ENCODE measurements at places on chromosomes 16 and 17.

DNA sequence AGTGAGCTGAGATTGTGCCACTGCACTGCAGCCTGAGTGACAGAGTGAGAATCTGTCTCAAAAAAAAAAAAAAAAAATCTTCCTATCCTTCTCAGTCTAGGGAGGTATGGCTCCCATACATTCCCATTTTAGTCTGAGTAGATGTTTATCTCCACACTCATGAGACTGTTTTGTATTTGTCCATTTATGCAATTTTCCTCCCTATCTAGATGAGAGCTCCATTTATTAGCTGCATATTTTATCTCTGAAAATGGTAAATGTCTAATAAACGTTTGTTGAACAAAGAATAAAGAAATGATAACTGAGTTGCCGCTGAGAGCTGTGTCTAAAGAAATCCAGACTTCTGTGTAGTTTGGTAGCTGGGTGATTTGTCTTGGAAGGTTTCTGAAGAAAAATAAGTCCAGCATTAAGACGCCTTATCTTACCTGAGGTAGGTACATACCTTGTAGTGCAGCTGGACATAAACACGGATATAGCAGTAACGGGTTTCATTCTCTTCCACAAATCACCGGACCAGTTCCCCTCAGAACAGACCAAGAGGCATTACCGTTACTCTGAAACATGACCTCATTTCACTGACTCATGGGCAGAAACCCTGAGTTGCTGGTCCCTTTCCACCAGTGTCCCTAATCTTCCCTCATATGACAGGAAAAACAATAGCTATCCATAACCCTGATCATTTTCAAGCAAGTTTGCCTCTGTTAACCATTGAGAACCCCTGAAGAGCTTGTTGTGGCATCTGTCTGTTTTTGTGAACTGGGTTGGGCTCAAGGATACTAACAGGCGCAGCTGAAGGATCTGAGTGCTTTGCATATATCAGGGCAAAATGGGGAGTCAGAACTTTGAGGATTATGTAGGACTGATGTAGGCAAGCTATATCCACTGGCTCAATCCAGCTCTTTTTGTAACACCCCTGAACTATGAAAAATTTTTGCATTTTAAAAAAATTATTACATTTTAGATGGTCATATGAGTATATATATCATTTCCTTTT, 177.4 kb upstream of the XYLT1 start:
- H3K4me1 ChIP-seq: no peaks in the 10 kb centered on the region
- DNase-seq: no peak
- no peaks in the 10 kb centered on the region for H3K27me3 ChIP-seq
- no peaks in the 10 kb centered on the region for H3K36me3 ChIP-seq
- H3K4me3 ChIP-seq: no peak overlapping the region

- H3K36me3 ChIP-seq: no peaks in the 10 kb centered on the region
- no peaks in the 10 kb centered on the region for H3K4me1 ChIP-seq
- H3K4me3 ChIP-seq: no peak overlapping the region
Observed at GRCh38 chr16:12002447-12003006, 26.0 kb downstream of the SNX29 start.

DNA sequence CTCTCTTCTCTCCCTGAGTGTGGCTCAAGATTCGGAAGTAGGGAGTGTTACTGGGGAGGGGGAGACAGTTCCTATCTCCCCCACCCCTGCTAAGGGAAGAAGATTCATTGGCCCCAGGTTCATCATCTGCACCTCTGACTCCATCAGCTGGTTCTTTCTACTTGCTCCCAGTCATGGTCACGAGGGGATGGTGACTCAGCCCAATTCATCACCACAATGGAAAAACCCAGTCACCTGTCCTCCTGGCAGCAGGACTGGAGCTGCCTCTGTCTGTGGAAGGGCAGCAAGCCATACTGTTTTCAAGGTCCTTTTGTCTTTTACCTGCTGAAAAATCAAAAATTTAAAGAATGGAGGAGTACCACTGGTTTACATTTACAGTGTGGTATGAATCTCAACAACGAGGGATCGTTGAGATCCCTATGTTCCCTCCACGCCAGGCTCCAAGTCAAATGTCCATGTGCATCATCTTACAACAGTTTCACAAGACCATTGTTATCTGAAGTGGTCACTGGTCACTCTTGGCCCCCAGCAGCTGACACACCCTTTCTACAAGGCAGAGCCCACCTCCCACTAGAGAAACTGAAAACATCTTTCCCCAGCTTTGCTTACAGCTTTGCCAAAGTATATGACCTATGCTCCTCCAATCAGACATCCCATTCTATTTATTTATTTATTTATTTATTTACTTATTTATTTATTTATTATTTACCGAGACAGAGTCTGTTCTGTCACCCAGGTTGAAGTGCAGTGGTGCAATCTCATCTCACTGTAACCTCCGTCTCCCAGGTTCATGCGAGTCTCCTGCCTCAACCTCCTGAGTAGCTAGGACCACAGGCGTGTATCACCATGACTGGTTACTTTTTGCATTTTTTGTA, 40.4 kb upstream of the NDRG4 start:
- peaks cover 3% of the 10 kb centered on the region for H3K4me1 ChIP-seq
- H3K4me3 ChIP-seq: no peak overlapping the region
- H3K36me3 ChIP-seq: no peaks in the 10 kb centered on the region
- DNase-seq: no peak

DNA sequence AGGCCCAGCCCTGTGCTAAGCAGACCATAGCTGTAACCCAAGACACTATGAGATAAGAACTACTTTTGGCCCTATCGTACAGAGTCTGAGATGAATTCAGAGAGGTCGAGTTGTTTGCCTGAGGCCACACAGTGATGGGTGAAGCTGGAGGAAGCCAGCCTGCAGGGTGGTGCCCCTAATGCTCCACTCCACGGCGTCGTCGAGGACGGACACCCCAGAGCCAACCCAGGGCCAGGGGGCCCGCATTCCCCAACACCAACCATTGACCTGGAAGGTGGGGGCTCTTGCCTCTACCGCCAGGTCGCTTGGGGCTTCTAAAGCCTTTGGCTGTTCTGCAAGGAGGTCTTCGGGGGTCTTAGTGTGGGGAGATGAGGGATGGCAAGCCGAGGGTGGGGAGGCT, 84.1 kb downstream of the IRF8 start:
- H3K27me3 ChIP-seq: peaks cover 2% of the 10 kb centered on the region
- no peak for DNase-seq
- no peaks in the 10 kb centered on the region for H3K36me3 ChIP-seq
- H3K27ac ChIP-seq: no peak overlapping the region
- no peaks in the 10 kb centered on the region for H3K4me1 ChIP-seq

Measured in prostate gland (tissue), 2 donors.